ENCODE measurements at places on chromosomes 2 and 18. TPM values are rescaled to one million over a fixed set of nuclear protein-coding genes. Genes with fewer than 3 reads are reported as not detected.

DNA sequence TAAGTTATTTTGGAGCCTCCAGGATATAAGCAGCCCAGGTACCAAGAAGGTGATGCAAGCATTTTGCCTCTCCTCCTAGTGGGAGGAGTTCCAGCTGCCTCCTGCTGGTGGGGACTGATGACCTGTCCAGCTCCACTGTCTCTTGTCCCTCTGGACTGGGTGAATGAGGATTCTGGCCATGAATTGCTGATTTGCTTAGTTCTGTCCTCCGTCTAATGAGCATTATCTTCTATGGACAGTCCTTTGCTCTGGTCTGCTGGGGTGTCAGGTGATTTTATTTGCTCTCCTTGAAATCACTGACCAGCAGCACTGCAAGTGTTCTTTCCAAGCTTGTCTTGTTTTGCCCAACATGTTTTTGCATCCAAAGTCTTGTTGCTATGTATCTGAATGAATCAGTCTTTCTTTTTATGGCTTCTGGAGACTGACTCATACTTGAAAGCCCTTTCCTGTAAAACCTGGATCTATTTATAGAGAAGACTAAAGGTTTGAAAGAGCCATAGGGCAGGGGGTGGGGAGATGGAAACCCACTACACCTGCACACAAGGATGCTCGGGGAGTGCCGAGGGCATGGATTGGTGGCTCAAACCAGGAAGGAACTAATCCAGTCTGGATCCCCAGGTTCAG, 40.5 kb upstream of the EFHD1 start:
- no peak for DNase-seq
- H3K27me3 ChIP-seq, result no peaks in the 10 kb centered on the region
- no peaks in the 10 kb centered on the region for H3K36me3 ChIP-seq
- no peaks in the 10 kb centered on the region for H3K4me1 ChIP-seq

GRCh38 chr2:6186332-6187151, 494.4 kb downstream of the SOX11 start:
- no peaks in the 10 kb centered on the region for H3K27me3 ChIP-seq
- H3K4me1 ChIP-seq, result no peaks in the 10 kb centered on the region
- H3K36me3 ChIP-seq, result no peaks in the 10 kb centered on the region
- no peak overlapping the region for H3K4me3 ChIP-seq
- no peak for DNase-seq
- no peak overlapping the region for H3K27ac ChIP-seq

- H3K27me3 ChIP-seq, result no peaks in the 10 kb centered on the region
- H3K4me3 ChIP-seq, result no peak overlapping the region
- no peak for DNase-seq
- no peaks in the 10 kb centered on the region for H3K4me1 ChIP-seq
These were observed 724.2 kb upstream of the REG3G start for GRCh38 chr2:78301166-78301789.

The ZSWIM2 gene
- total RNA-seq, result not detected

DNA sequence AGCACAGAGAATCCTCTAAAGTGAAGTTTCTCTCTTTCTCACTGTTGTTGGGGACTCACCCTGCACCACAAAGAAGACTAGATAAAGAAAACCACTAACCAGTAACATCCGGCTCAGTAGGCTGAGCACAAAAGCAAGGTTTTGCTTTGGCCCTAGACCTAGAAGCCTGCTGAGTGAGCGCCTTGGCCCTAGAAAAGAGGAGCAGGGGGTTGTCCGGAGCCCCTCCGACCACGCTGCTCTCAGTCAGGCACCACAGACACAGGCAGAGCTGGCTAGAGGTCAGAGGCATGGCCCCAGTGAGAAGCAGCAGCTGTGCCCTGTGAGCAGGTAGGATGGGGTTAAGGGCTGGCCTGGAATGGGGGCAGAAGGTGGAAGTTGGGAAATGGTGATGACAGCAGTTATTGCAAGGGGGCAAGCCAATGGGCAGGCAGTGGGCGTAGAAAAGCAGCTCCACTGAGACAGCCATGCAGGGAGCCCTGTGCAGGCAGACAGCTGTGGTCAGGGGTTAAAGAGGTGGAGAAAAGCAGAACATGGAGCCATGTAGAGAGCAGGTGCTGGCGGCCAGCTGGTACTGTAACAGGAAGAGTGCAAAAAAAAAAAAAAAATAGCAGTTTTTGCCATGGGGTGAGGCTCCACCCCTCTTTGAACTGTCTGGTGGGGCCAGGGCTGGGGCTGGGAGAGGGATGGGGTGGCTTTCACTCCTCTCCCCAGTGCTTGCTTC, 36.9 kb upstream of the SLC14A1 start:
- H3K36me3 ChIP-seq, result no peaks in the 10 kb centered on the region
- H3K27ac ChIP-seq, result no peak overlapping the region
- no peaks in the 10 kb centered on the region for H3K4me1 ChIP-seq
- H3K4me3 ChIP-seq, result no peak overlapping the region

The FBXO48 gene
- total RNA-seq, result 1.1 TPM
